Astrocyte (in vitro differentiated cells and primary cell): ENCODE measurements at places on chromosomes 6 and 20.

DNA sequence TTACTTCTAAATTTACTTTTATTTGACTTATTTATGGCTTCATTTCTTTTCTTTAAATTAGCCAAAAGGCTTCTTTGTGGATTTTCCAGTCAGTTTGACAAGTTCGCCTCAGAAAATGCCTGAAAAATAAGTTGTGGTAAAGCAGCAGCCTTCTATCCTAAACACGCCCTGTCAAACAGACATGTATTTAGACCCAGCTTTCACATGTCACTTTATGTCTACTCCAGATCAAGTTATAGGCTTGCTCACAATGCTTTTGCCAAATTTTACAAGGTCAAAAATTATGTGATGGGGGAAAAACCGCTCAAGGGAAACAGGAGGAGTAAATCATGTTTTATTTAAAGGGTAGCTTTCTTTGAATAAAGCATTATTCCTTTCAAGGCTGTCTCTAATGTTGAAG, 615.0 kb downstream of the HDGFL1 start:
- no peaks in the 10 kb centered on the region for H3K36me3 ChIP-seq
- H3K4me3 ChIP-seq = no peak overlapping the region
- no peaks in the 10 kb centered on the region for H3K27me3 ChIP-seq
- no peak overlapping the region for H3K27ac ChIP-seq
- DNase-seq = no peak

DNA sequence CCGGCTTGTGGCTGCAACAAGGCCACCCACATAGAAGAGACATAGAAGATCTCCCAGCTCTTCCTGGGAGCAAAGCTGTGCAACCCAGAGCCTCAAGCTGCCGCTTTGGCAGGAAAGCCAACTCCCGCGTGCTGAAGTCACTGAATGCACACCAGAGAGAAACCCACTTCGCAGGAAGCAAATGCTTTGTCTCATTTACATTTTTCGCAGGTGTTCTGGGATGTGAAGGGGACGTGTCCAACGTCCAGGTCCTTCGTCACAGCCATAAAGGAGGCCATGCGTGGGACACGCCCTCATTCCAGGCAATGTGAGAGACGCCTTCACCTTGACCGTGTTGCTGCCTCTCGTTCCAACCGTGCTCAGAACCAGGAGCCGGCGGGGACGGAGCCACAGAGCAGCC, 24.4 kb downstream of the KCNQ2 start:
- H3K4me3 ChIP-seq = no peak overlapping the region
- H3K27me3 ChIP-seq = peaks cover 6% of the 10 kb centered on the region
- H3K4me1 ChIP-seq = no peaks in the 10 kb centered on the region
- no peaks in the 10 kb centered on the region for H3K36me3 ChIP-seq

DNA sequence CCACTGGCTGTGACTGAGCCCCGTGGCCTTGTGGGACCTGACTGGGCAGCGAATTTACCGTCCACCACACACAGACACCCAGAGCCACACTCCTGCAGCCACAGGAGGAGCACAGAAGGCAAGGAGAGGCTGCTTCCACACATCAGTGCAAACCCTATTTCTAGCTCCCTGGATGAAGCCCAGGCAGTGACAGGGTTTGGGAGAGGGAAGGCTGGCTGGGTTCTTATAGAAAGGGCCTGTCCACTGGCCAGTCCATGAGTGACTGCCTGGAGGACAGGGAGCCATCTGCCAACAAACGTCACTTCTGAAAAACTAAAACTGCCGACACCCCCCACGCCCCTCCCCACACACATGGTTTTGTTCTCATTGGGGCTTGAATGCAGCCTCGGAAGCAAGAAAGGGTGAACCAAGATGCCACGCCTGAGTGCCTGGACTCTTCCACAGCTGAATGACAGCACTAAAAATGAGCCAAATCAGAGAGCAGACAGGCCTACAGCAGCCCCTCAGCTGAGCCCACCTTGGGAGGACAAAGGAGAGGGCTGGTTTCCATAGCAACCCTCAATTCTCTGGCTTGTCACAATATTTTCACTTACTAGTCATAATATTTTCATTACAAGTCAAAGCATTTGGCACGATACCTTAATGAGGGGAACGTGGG, 38.4 kb downstream of the RRBP1 start:
- peak overlapping the region; percentile 47 for H3K27ac ChIP-seq

- no peaks in the 10 kb centered on the region for H3K36me3 ChIP-seq
- DNase-seq = no peak
- peaks cover 22% of the 10 kb centered on the region for H3K4me1 ChIP-seq
Measured at GRCh38 chr6:11276228-11276627, 43.8 kb upstream of the NEDD9 start.

- no peaks in the 10 kb centered on the region for H3K4me1 ChIP-seq
- no peaks in the 10 kb centered on the region for H3K36me3 ChIP-seq
- no peak overlapping the region for H3K27ac ChIP-seq
- no peaks in the 10 kb centered on the region for H3K27me3 ChIP-seq
- H3K4me3 ChIP-seq = no peak overlapping the region
- DNase-seq = no peak
Measured at GRCh38 chr6:56988145-56988544, 33.2 kb downstream of the BEND6 start.

DNA sequence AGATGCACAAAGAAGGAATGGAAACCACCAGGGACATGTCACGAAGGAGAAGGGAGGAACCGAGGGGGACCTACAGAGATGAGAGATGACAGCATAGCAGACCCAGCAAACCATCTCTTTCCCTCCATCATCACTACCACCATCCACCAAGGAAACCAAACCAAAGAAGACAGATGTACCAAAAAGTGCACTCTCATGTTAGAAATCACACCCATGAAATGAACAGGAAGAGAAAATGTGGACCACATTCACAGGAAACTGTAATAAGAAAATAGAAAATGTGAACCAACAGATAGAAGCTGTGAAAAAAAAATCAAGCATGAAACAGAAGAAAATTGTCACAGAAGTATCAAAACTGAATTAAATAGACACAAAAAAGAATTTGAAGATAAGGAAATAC, 672.7 kb downstream of the QKI start:
- H3K36me3 ChIP-seq = no peaks in the 10 kb centered on the region
- no peak overlapping the region for H3K4me3 ChIP-seq
- no peak for DNase-seq
- no peak overlapping the region for H3K27ac ChIP-seq
- no peaks in the 10 kb centered on the region for H3K27me3 ChIP-seq

DNA sequence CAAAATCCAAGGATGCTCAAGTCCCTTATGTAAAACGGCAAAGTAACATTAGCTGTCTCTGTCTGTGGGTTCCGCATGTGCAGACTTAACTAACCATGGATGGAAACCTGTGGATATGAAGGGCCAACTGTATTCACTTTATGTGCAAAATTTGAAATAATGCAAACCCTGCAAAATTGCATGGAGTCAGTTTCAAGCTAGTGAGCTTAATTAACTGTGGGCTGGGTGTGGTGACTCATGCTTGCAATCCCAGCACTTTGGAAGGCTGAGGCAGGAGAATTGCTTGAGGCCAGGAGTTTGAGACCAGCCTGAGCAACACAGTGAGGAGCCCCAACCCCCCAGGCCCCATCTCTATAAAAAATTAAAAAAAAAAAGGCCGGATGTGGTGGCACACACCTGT, 81.4 kb downstream of the ANKS1A start:
- no peak overlapping the region for H3K27ac ChIP-seq
- no peak for DNase-seq
- H3K36me3 ChIP-seq = no peaks in the 10 kb centered on the region
- H3K4me1 ChIP-seq = no peaks in the 10 kb centered on the region
- no peak overlapping the region for H3K4me3 ChIP-seq
- no peaks in the 10 kb centered on the region for H3K27me3 ChIP-seq

GRCh38 chr6:68635706-68636513, 828 bp downstream of the ADGRB3 start:
- H3K36me3 ChIP-seq = no peaks in the 10 kb centered on the region
- H3K4me1 ChIP-seq = no peaks in the 10 kb centered on the region
- no peak for DNase-seq
- H3K4me3 ChIP-seq = peak overlapping the region; percentile 84

- no peaks in the 10 kb centered on the region for H3K4me1 ChIP-seq
- H3K4me3 ChIP-seq = no peak overlapping the region
- H3K27me3 ChIP-seq = no peaks in the 10 kb centered on the region
- DNase-seq = no peak
- H3K36me3 ChIP-seq = no peaks in the 10 kb centered on the region
- H3K27ac ChIP-seq = no peak overlapping the region
Measured at GRCh38 chr6:29861521-29862255, 34.1 kb downstream of the HLA-G start.

GRCh38 chr20:54044156-54044555, 26.2 kb downstream of the BCAS1 start:
- H3K27me3 ChIP-seq = no peaks in the 10 kb centered on the region
- no peak overlapping the region for H3K27ac ChIP-seq
- peaks cover 4% of the 10 kb centered on the region for H3K4me1 ChIP-seq

DNA sequence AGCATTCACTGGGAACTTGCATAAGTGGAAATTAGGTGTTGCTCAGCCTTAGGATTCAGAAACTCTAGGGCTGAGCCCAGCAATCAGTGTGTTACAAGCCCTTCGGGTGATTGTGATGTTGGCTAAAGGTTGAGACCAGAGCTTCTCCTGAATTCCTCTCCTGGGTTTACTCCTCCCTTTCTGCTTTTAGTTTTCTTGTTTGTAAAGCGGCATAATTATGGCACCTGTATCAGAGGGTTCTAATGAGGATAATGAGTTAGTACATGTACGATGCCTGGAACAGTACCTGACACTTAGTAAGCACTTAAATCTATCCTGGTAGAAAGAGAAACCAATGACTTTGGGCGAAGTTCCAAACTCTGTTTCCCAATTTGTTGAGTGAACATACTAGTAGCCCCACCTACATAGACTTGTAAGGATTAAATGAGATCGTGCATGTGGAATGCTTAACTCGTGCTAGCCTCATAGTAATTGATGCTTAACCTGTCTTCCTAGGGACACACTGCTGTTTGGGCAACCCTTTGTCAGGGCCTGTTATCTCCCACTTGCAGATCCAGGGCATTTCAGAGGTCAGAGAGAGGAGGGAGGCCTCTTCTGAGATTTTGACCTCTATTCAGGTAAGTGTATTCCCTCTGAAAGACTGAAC, 932 bp upstream of the EZR start:
- DNase-seq = no peak
- H3K36me3 ChIP-seq = no peaks in the 10 kb centered on the region
- H3K27me3 ChIP-seq = no peaks in the 10 kb centered on the region
- peak overlapping the region; percentile 79 for H3K4me3 ChIP-seq

DNA sequence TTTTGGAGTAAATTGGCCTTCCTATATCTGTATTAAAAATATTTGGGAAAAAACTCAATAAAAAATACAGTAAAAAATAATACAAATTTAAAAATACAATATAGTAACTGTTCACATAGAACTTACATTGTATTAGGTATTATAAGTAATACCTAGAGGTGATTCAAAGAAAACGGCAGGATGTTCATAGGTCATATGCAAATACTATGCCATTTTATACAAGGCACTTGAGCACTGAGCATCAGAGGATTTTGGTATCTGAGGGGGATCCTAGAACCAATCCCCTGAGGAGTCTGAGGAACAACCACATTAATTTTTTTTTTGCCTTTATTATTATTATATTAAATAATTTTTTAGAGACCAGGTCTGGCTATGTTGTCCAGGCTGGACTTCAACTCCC, 41.7 kb downstream of the RNGTT start:
- no peak overlapping the region for H3K4me3 ChIP-seq
- H3K27me3 ChIP-seq = no peaks in the 10 kb centered on the region

GRCh38 chr6:163986313-163986712, 571.8 kb downstream of the QKI start:
- no peaks in the 10 kb centered on the region for H3K36me3 ChIP-seq
- H3K4me1 ChIP-seq = peaks cover 27% of the 10 kb centered on the region
- H3K4me3 ChIP-seq = no peak overlapping the region
- no peaks in the 10 kb centered on the region for H3K27me3 ChIP-seq

DNA sequence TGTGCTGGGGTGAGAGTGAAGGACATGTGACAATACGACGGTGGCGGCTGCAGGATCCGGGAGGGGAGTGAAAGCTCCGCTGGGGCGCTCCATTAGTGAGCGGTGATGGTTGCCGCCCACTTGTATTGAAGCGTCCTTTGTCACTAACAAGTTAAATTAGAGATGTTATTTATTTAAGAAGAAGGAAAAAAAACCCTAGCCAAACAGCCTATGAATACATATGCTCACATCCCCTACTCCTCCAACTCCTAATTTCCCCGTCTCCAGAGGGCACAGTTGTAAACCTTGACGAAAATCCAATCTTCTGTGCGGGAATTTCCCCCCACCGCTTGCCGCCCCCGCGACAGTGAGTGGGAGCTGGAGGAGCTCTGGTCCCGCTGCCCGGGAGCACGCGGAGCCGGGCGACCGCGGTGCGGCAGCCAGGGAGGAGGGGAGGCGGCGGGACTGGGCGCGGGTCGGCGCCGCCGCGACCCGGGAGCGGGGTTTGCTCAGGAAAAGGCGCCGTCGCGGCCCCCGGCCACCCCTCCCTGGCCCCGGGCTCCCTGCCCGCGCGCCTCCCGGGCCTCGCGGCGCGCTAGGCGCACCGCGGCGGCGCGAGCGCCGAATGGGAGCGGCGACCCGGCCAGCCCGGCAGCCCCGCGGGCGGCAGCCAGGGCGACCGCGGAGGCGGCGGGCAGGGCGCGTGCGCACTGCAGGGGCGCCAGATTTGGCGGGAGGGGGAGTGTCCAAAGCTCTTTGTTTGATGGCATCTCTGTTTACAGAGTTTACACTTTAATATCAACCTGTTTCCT, at the start of gene MYB:
Gene MYB, plus strand, starts transcription at position 767 of the 791 bp plus-strand sequence. CDS start 206 bp downstream, outside the sequence.
- no peak within 1 kb of the TSS for H3K27ac ChIP-seq
- H3K27me3 ChIP-seq = no peaks in the 10 kb centered on the region

DNA sequence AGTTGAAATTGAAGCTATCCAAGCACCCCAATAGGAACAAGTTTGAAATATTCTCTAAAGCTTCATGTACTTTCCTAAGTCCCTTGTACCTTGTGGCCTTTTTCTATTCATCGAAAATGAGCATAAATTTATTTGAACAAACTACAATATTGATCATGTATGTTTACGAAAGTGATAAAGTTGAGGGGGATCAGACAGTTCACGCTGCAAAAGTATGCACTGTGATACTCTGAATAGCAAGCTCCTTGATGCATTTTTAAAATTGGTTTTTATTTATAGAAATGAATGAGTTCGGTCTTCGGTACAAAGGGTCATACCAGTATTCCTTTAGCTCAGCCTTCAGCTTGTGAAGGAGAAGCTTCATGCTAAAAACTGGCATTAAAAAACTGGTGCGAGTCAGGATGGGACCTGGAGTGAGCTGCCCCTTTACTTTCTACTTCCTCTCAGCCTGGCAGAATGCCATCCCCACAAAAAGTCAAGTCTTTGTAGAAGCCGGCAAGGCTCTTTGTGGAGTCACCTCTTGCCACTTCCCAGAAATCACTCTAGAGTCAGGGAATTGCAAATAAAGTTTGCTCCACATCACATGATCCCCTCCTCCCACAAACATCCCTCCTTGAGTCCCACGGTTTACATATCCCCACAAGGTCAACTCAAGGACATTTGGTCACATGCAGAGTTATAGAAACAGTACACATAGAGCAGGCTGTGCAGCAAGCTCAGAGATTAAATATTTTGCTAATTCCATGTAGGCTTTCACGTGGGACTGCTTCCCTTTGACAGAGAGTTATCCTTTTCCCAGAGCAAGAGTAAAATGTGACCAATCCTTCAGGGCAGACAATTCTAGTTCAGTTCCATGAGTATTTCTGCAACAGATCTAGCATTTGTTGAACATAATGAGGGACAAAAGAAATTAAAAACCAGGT, 34.6 kb upstream of the ADGRF1 start:
- no peak overlapping the region for H3K27ac ChIP-seq
- no peaks in the 10 kb centered on the region for H3K27me3 ChIP-seq
- DNase-seq = no peak
- no peaks in the 10 kb centered on the region for H3K36me3 ChIP-seq
- no peak overlapping the region for H3K4me3 ChIP-seq
